ENCODE measurements at places on chromosomes 6 and 20.

DNA sequence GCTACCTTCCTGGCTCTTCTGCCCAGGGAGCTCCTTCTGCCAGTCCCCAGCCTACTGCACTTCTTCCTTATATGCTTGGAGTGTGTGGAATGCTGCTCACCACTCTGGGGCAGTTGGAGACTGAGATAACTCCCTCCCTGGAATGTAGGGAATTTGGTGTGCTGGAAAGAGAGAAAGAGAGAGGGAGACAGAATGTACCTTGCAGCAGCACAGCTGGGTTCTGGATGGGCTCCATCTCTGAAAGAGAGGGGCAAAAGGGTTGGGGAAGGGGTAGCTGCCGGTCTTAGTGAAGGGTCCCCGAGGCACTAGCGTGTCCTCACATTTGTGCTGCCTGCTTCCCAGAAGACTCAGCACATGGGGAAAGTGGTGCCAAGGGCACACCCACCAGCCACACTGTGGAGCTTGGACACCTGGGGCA, 40.2 kb upstream of the DDR1 start:
- no peak for DNase-seq

DNA sequence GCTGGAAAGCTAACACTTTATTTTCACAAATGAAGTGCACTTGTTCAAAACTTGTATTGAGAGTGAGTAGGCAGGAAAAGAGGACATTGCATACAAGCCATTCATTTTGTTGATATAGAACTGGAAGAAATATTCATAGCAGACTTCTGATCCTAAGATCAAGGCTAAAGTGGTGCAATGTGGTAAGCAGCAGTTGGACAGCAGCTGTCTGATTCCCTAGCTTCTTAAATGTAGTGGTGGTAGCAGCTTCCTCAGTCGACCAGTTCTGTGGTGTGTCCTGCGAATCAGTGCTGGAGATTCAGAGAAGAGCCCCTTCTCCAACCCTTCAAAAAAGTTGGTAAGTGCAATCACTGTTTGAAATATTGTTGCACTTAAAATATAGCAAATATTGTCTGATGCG, 281.7 kb upstream of the GJE1 start:
- DNase-seq, result no peak

DNA sequence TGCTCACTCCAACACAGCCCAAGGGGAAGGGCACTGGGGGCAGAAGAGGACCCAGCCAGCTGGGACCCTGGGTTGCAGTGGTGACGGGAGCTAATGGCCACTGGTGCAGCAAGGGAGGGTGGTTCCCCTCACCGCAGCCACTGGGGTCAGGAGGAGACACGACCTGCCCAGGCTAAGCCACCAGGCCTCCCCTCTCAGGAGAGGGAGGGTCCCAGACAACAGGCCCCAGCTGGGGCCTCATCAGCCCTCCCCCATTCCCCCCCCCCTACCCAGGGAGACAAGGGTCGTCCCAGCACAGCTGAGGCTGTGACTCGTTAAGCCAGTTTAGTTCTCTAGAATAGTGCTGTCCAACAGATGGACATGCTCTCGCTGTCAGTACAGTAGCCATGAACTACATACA, 17.3 kb upstream of the MATN4 start:
- no peak for DNase-seq

GRCh38 chr6:170056278-170056711, 234.6 kb downstream of the DLL1 start:
- DNase-seq, result no peak

DNA sequence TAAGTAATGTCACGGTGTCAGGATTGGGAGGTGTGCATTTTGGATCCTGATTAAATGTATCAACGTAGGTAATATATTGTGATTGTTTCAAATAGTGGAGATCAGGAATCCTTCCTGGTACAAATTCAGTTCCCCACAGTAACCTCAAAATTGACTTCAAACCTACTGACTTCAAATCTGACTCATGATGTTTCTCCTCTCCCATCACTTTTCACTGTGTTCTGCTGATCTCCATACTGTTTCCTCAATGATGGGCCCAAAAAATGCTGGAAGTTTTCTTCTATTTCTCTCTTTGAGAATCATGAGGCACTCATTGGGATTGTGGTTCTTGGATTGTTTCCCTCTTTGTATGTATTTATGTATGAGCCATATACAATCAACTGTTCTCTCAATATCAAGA, 35.9 kb downstream of the LAMA2 start:
- DNase-seq, result no peak

GRCh38 chr20:64056889-64057627, 5.9 kb upstream of the TCEA2 start:
- no peak for DNase-seq

GRCh38 chr6:67030861-67031260, 1323.8 kb upstream of the EYS start:
- no peak for DNase-seq

GRCh38 chr6:72031471-72031870, 145.1 kb downstream of the RIMS1 start:
- no peak for DNase-seq

GRCh38 chr6:63441266-63441956, 121.6 kb upstream of the LGSN start:
- DNase-seq, result no peak

DNA sequence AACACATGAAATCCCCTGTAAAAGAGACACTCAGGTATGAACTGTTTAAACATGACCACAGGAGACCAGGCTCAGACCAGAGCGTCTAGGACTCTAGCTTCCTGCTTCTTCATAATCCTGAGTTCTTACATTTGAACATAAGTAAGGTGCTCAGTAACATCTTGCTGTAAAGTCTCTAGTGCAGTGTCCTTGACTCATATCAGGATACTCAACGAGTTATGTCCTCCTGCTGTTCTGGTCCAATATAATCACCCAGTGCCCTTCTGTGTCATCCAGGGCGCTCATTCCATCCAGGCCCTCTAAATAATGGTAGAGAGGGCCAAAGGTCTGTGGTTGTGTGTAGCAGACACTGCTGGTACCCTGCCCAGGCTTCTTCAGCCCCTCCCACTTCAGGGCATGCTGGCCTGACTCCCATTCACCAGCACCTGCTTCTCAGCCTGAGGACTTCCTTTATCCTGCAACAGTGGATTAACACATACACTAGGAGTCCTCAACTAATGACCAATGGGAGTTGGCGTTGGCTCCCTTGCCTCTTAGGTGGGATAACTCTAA, 66.8 kb upstream of the MOCS1 start:
- no peak for DNase-seq

GRCh38 chr6:18142591-18142861, 12.4 kb downstream of the TPMT start:
- DNase-seq, result no peak

- DNase-seq, result no peak
Measured at GRCh38 chr6:53591873-53592272, 47.0 kb upstream of the GCLC start.

Data from GF-D8 (cell line).